ENCODE measurements at places on chromosomes 4 and X.

- DNase-seq = no peak
Observed at GRCh38 chrX:39836802-39837420, 260.8 kb downstream of the BCOR start.

GRCh38 chr4:105426187-105426897, 47.5 kb downstream of the PPA2 start:
- no peak for DNase-seq

DNA sequence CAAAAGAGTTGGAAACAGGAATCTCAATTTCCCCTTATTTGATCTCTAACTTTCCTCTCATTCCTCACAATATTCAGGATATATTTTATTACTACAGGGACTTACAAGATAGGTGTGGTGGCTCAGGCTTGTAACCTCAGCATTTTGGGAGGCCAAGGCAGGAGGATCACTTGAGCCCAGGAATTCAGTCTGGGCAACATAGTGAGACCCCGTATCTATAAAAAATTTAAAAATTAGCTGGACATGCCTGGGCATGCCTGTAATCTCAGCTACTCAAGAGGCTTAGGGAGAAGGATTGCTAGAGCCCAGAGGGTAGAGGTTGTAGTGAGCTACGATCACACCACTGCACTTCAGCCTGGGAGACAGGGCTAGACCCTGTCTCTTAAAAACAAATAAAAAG, 200.4 kb downstream of the CAMK2D start:
- DNase-seq = no peak

GRCh38 chrX:19334945-19335626, 8.6 kb upstream of the PDHA1 start:
- DNase-seq = no peak

DNA sequence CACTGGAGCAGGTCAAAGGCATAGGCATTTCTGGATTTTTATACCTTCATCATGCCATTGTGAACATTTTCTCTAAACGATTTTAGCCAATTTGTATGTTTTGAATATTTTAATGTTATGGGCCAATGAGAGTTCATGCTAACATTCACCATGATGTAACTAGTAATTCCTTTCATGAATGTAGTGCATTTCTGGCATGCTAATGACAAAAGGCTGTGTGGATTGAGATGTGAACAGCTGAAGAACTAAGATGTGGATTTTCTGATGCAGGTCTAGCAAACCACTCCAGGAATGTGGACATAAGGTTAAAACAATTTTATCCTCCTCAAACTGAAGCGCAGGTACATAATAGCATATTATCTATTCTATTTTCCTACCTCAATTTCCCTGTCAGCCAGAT, 269.4 kb downstream of the NLGN4X start:
- no peak for DNase-seq

- DNase-seq = no peak
Observed at GRCh38 chr4:84673475-84674240, 90.7 kb downstream of the CDS1 start.

GRCh38 chrX:51976503-51976902, 83.1 kb downstream of the MAGED1 start:
- DNase-seq = no peak

DNA sequence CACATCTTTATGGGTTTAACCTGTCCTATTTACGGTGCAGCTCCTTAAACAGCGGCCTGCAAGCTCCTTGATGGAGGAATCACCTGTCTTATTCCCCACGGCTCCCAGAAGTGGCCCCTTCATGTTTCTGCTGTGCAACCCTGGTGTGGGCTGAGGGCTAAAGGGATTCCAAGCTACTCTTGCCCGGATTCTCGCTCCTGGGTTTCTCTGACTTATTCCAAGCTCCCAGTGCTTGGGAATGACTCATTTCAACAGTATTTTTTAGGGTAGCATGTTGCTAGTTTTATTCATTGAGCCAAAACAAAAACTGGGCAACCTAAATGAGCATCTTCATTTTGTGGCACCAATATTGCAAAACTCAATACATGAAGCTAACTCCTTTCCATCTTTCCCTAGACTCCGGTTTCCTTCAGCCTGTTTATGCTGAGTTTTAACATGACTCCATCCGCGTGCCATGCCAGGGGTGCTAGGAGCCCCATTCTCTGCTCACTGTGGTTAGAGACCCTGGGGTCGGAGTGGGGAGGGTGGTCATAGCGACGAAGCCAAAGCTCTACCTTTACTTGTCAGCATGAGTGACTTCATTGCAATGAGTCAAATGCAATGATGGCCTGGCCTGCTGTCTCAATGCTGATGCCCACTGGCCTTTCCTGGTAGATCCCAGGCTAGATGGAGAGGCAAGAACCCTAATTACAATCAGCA, 349.7 kb downstream of the NR3C2 start:
- no peak for DNase-seq

- no peak for DNase-seq
Observed at GRCh38 chr4:47733302-47734175, 104.3 kb downstream of the CORIN start.

DNA sequence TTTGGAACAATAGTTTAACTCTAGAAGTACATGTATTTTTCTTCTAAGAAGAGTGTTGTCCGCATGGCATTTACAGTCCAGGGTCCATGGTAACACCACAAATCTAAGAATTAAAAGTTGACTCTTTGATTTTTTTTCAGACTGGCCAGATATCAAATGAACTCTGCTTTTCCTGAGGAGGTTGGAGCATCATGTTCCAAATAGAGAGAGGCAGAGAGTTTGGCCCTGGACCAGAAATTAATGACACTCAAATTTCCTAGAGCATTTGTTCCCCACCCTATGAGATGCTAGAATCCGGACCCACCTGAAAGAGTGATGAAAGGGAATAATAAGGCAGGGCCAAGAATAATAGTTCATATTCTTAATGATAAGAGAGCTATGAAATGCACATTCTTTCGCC, 47.0 kb upstream of the NAP1L5 start:
- DNase-seq = no peak

DNA sequence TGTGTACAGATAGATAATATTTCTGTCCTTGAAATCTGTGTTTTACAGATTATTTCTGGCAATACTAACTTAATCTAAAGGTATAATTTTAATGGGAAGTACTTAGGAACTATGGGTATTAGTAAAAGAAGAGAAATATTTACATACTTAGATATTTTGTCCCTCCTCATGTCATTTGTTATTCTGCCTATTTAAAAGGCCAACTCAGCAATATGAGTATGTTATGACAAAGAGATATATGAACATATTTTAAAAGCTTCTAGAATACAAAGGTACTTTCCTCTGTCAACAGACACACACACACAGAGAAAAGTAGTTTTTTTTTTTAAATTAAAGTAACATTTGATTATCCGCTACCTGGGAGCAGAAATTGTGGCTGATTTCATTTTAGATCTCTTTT, 7.9 kb downstream of the SLC7A11 start:
- DNase-seq = no peak

DNA sequence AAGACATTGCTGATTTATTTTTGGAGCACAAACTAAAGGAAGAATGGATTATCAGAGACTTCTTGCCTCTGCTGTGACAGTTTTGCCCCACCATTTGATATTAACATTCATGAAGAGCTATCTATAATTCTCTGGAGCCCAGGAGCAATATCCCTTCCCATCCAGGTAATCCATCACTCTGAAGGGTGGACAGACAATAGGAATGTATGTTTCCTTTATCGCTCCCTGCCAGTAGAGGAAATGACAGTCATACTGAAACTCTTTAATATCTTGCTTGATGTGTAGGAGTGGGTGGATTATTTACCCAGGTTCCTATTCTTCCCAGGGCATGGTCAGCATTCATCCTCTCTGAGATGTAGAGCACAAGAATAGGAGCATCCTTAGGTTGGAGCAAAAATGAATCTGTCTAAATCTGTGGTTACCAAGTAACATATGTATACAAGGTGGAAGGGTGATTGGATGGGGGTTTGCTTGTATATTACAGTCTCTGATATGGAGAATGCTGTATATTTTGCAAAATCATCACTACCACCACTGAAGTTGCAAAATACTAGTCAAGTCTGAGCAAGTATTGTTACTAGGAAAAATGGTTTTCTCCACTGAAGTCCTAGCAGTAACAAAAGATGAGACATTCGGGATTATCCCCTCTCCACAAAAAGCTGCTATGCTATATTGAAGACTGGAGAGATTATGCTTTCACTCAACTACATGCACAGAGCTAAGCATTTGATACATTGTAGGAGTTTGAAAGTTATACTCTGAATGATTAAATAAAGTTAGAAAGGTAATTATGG, 151.6 kb downstream of the CBLL2 start:
- DNase-seq = no peak

DNA sequence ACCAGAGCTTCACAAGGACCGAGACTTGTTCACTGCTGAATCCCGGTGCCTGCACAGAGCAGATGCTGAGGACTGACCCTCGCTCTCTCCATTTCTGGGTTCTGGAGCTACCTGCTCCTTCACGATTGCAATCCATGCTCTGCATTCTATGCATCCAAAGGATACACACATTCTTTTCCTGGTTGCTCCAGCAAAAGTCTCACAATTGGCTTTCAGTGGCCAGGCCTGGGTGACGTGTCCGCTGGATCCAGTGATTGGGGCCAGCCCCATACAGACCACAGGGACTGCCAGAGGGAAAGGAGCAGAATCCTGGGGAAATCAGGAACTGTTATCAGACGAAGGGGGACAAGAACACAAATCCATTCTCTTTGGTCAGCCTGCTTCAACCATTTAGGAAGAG, 14.9 kb upstream of the CDKN2AIP start:
- DNase-seq = no peak

DNA sequence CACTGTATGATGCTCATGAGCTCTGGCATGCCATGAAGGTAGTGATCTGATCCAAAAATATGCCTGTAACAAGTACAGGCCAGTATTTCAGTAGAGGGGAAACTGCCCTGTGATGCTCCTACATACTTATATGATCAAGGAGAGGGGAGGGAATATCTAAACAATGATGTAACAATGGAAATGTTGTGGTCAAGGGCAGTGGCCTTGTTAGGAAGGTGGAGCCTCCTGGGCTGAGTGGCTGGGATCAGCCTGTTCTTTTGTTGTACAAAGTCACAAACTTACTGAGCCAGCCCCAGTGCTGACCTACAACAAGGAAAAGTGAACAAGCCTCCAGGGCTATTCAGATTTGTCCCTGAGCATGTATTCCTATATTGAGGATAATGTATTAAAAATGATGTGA, 70.3 kb downstream of the ANXA10 start:
- no peak for DNase-seq

- no peak for DNase-seq
Observed at GRCh38 chr4:80173401-80173800, 23.9 kb upstream of the PRDM8 start.

DNA sequence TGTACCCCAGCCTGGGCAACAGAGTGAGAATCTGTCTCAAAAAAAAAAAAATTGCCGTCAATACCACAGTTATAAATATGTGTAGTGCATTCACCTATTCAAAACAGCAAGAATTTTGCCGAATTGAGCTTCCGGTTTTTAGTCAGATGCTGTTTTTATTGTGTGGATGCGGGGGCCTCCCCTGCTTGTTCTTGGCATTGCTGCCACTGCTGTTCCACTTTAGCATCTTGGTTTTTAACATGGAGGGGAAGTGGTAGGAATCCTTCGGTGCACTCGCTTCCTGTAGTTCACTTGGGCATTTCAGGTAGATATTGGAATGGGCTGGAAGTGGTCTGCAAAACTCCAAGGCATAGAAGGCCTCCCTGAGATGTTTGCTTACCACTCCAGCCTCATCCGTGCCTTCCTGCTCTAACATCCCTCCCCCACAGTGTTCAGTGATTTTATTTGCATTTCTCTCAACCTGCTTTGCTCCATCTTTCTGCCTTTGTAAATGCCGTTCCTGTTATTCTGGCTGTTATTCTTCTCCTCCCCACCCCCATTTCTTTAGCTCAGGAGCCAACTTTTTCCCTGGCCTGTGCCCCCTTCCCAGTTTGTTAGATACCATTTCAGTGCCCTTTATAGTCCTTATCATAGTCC, 25.5 kb downstream of the MOB1B start:
- no peak for DNase-seq

GRCh38 chr4:7169134-7169533, 23.2 kb upstream of the SORCS2 start:
- DNase-seq = no peak

DNA sequence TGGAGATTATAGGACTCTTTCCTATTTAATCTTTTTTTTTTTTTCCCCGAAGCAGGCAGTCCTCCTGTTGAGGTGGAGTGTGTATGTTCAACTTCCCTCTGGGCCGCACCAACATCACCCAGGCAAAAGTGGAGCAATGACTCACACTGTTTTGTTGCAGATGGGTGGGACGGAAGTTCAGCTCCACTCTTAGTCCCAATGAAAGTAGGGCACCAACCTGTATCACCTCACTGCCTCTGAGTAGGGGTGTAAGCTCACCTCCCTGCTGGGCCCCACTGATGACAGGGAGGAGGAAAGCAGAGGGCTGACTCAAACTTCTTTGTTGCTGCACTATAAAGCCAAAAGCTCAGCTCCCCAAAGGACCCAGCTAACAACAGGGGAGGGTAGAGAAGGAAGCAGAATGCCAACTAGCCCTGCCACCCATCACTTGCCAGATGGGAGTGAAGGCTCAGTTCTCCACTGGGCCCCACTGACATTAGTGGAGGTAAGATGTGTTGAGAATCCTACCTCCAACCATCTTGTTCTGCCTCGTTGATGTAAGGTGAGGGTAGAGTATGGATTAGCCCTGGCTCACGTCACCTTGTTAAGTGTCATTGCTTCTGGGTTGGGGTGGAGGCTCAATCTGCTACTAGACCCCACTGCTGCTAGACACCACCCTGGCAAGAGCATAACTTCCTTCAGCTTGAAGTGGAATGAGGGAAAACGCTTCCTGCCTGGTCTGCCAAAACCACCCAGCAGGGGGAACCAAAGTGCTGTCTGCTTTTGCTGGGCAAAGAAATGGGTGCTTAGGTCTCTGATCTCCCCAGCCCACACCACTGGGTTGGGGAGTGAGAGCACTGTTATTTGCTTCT, 14.1 kb downstream of the RPS6KA3 start:
- DNase-seq = peak; percentile 0

- DNase-seq = no peak
Observed at GRCh38 chrX:51955200-51955599, 61.8 kb downstream of the MAGED1 start.

- DNase-seq = peak; percentile 23
Observed at GRCh38 chr4:98928131-98928504, 815 bp downstream of the EIF4E start.
